ENCODE measurements at places on chromosomes 7 and 10. TPM values are rescaled to one million over a fixed set of nuclear protein-coding genes. Genes with fewer than 3 reads are reported as not detected.

Gene ITPRIP
- total RNA-seq = 47.1 TPM

Gene OPN4
- not detected for total RNA-seq

Gene ITGA8
- total RNA-seq = not detected

Gene C7orf57
- total RNA-seq = 0.29 TPM

GRCh38 chr10:112184379-112184778 lies 814 bp upstream of the GPAM start:
- DNase-seq = no peak

DNA sequence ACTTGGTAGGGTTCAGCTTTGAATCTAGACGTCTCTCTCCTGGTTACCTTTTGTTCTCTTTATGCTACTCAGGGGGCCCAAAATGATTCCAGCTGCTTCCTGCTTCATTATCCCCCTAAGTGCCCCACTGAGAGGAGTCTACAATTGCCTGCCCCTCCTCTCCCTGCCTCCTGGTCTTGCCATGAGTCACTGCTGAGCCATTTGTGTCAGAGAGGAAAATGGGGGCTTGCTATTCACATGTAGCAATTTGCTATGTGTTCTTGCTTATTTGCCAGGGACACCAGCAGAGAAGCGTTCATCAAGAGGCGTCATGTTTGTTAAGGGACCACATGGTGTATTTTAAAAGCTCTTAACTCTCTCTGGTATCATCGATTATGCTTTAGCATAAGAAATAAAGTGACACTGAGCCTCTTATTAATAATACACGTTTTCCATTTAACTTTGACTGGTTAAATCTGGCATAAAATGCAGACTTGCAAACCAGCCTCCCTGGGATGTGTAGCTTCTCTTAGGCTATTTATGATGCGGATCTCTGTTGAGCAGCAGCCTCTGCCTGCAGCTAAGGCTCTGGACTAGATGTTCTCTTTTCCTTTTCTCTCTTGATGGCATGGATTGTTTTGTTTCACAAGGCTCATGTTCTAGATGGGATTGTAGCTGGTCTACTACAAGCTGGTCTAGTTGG lies 239.3 kb downstream of the AUTS2 start:
- DNase-seq = no peak

- DNase-seq = no peak
Observed at GRCh38 chr7:130902755-130903357, 168.8 kb upstream of the KLF14 start.

GRCh38 chr7:146956321-146956720 lies 839.7 kb downstream of the CNTNAP2 start:
- DNase-seq = no peak

DNA sequence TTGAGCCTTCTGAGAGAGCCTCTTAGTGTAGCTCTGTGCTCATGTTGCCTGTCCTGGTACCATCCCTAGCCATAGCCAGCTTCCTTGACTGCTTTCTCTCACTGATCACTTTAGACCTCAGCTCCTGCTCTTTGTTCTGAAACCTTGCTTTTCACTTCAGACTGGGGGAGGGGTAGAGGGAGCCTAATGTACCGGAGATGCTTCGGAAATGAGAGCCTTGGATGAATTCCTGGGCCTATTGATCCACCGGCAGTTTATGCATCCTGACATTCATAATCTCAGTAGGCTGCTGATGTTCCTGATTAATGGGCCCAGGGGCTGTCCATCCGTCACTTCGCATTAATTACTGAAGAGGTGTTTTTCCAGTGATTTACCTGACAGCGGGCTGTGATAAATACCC lies 38.8 kb downstream of the R3HCC1L start:
- no peak for DNase-seq

DNA sequence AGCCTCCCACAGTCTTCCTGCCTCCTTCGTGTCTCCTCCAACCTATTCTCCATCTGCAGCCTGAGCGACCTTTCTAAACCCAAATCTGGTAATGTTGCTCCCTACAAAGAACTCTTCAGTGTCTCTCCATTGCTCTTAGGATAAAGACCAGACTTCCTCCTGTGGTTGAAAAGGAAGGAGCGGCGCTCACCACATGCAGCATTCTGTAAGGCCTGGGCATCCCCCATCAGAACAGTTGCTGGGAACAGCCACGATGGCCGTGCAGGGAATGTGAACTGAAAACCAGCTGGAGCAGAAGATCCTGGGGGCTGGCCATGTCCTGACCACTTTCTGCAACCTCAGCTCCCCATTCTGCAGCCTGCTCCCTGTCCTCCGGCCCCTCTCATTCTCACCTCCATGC lies 237.8 kb upstream of the ZMIZ1 start:
- DNase-seq = no peak

DNA sequence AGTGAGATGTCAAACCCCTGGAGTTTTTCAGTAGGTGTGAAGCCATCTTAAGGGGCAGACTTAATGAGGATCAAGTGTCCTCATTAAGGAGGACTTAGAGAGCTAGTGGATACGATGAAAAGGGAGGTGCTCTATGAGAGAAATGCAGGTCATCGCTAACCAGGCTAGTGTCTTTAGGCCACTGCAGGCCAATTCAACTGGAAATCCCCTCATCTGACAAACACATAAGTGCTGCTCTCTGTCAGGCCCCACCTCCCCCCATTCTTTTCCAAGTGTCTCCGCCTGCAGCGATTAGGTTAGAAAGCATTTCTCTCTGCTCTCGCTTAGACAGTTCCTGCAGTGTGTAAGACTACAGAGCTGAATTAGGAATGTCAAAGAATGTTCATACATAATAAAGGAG lies 33.7 kb downstream of the RBM28 start:
- no peak for DNase-seq

DNA sequence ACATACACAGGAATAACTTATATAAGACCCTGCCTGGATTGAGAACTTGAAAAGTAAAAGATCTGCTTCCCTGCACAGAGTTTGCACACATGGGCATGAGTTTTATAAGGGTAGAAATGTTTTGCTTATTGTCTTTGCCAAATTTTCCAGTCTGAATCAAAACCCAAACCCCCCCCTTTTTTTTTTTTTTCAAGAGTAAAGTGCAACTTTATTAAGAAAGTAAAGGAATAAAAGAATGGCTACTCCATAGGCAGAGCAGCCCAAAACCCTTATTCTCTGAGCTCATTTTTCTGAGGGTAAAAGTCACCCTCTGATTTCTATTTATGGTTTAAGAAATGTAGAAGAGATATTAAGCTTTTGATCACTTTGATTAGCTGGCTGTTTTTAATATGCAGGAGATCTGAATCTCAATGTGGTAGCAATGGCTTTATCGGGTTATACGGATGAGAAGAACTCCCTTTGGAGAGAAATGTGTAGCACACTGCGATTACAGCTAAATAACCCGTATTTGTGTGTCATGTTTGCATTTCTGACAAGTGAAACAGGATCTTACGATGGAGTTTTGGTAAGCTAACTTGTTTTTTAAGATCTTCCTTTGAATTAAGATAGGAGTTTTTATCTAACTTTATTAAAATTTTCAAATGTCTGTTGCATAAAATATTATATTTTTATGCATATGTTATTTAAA lies 18.7 kb downstream of the MIOS start:
- no peak for DNase-seq

- no peak for DNase-seq
Observed at GRCh38 chr7:124033095-124033806, 384 bp upstream of the TMEM229A start.

- no peak for DNase-seq
Observed at GRCh38 chr10:61175316-61175715, 231.3 kb upstream of the RHOBTB1 start.

GRCh38 chr10:17873946-17874345 lies 64.8 kb downstream of the MRC1 start:
- no peak for DNase-seq

- no peak for DNase-seq
Observed at GRCh38 chr10:70343312-70343711, 39.1 kb downstream of the LRRC20 start.

DNA sequence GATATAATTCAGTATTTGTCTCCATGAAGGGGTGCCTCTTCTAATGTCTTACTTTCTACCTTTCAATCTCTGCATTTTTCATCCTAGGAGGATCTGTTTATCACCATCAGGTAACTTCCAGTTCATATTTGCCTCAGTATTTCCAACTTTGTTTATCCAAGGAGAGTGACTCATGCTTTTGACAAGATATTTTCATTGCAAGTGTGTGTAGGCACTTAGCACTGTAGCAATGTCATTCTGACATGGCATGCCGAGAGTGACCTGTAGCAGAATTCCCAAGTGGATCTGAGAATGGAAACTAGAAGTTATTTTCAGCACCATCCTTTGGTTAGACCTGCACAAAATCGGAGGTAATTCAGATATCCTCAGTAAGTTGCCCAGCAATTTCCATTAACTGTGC lies 129.9 kb downstream of the INHBA start:
- DNase-seq = no peak

DNA sequence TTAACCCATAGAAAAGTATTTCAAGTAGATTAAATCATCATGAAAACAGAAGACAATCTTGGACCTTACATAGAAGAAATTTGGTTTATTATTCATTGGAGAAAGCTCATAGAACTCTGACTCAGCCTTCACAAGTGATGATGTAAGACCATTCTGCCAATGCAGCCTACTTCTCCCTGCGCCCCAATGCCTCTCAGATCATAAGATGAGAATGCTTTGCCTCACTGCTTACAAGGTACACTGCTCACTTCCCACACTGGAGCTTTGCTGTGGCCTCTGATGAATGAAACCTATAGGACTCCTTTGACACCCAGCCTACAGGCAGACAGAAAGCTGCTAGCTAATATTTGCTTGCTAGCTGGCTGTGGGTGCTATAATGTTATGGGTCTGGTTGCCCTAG lies 569.4 kb upstream of the STEAP1 start:
- no peak for DNase-seq
